ENCODE measurements at places on chromosomes 1 and 21.

- no peak for DNase-seq
Observed at GRCh38 chr1:177913762-177914540, 55.9 kb downstream of the SEC16B start.

DNA sequence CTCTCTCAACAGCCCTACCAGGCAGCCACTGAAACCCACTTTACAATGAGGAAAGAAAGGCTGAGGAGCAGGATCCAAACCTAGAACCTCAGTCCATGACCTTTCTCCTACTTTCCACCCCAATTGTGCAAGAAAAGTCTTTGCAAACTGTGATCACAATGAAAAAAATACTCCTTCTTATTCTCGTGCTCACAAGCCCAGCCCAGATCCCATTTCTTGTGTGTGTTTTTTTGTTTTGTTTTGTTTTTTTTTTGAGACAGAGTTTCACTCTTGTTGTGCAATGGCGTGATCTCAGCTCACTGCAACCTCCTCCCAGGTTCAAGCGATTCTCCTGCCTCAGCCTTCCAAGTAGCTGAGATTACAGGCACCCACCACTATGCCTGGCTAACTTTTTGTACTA is 97.7 kb downstream of the CRYAA start:
- no peak for DNase-seq

DNA sequence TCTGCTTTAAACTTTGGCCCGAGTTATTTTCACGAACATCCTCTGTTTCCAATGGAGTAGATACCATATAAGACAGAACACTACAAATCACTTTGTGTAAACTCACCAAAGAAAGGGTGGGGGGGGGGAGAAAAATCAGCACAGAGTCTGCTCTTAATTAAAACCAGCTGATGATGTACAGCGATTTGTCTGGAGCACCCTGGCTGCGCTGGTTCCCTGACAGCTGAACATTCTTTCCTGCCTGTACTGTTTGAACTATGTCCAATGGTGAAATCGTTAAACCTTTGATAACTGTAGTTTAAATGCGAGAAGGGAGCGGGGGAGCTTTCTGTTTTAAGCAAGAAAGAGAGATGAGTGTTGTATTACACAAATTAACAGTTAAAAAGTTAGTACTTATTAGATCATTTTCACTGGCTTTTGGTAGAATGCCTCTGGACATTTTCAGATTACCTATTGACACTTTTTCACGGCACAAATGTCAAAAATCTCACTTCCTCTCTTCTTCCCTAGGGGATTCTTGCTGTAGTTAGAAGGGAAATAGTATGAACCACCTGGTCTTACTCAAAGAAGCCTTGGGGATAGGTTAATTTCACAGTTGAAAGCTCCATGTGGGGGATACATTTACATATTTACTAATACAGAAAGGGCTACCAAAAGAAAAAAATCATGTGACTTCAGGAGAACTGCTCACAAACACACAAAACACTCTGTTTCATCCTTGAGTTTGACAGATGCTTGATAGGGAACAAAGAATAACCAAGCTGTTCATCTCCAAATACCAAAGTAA is 140.2 kb upstream of the RUNX1 start:
- DNase-seq, result no peak

GRCh38 chr1:54332781-54333585 is 73.2 kb downstream of the SSBP3 start:
- DNase-seq, result no peak

- no peak for DNase-seq
Observed at GRCh38 chr1:45846931-45847330, 43.5 kb downstream of the MAST2 start.

GRCh38 chr1:231387770-231388669 is 34.1 kb downstream of the EGLN1 start:
- no peak for DNase-seq

DNA sequence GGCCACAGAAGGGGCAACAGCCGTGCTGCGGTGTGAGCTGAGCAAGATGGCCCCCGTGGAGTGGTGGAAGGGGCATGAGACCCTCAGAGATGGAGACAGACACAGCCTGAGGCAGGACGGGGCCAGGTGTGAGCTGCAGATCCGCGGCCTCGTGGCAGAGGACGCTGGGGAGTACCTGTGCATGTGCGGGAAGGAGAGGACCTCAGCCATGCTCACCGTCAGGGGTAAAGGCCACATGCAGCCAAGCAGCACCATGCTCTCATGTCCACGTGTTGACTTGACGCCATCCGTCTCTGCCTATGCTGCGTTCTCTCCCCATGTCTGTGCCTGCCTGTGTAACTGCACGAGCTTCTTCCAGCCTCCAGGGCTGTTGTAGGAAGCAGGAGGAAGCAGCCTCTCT is 85.5 kb downstream of the OBSCN start:
- DNase-seq, result no peak

GRCh38 chr1:200528858-200529606 is 91.5 kb downstream of the KIF14 start:
- no peak for DNase-seq

- peak; percentile 17 for DNase-seq
Observed at GRCh38 chr1:112957133-112957812, 1.3 kb upstream of the SLC16A1 start.

DNA sequence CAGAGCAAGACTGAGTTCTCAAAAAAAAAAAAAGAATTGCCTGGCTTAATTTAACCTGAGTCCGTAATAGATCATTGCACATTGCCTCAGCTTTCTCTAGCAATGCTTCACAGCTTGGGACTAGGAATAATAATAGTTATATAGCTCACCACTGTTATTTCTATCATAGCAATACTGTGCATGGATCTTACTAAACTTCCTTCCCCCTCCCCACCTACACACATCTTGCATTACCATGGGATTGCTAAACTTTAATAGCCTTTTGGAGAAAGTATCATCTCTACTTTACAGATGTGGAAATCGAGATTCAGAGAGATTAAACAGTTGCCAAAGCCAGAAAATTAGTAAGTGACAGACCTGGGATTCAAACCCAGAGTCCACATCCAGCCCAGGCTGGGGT is 99.4 kb downstream of the ATP5PO start:
- DNase-seq, result no peak

DNA sequence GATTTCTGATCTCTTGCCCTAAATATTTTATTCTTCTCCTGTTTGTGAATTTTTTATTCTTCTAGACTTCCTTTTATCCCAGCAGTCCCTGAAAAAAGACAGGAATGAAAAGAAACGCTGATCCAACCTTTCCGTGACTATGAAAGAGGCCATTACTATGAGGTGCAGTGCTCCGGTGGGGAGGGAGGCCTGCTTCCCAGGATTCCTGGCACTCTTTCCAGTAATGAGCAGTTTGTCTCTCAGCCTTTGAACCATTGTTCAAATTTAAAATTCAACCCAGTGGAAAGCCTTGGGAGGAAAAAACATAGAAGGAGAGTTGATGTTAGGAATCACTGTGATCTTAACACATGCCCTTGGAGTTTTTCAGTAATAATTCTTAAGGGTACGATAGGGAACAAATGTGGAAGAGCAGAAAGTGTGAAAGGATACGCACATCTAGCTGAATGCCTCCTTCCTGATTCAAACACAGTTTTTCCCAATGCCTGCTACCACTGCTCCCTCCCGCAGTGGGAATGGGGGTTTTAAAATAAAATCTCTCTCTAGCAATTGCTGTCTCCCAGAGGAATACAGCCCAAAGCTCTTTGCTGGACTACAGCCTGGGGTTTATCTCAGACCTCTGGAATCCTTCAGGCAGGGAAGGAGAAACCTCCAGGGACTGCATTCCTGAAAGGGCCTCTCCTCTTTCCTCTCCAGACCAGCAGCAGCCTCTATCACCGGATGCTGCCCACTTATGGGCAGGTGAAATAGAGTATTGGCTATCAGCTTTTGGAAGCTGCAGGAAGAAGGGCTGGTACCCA is 6.1 kb downstream of the IER5 start:
- no peak for DNase-seq

- no peak for DNase-seq
Observed at GRCh38 chr1:54904476-54905048, 17.6 kb upstream of the DHCR24 start.

DNA sequence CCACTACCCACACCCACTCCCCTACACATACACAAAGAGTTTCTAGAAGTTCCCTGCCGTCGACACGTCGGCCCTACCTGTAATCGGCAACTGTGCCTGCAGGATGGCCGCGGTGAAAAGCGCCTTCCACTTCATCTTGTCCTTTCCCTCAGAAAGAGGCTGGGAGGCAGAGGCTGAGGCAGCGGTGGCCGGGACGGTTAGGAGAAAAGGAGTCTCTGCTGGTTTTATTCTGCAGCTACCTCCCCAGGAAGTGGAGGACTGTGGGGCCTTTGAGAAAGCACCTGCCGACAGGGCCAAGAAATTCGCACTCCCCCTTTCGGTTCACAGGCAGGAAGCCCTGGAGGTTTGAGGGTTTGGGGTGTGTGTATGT is at the start of gene CD247:
TSS of gene CD247 (minus strand) at position 199 of the 370 bp plus-strand sequence. CDS start at position 135, 64 bp downstream.
- peak; percentile 67 for DNase-seq

GRCh38 chr1:66401244-66401643 is 132.7 kb upstream of the SGIP1 start:
- no peak for DNase-seq

DNA sequence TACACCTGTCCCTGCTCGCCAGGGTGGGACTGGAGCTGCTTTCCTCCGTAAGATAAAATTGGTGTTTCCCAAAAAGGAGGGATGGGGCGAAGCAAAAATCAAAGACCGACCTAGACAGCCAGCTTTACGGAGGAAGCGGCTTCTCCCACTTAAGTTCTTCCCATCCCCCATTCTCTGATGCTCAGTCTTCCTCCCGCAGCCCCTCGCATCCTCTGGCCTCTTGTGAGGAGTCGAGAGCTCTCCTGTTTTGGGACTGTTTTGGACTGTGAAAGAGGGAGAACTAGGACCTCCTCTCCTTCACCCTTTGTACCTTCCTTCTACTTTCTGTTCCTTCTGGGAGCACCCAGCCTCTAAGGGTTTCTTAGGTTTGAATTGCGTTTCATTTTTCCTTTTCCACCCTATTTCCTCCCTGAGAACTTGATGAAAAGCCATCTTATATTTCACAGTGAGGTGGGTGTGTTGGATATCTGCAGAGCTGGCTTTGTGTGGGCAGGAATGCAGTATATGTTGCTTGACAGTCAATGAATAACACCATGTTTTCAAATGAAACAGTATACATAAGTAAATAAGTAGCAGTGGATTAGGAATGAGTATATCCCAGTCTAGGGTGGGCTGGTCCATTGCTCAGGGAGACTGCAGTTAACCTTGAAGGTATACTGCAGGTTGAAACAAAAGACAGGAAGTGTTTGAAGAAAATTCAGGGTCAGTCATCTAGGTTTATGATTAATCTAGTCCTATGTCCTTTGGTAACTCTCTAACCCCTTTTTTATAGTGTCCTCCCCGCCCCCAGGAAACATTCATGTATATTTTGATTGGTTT is 848 bp downstream of the CTTNBP2NL start:
- no peak for DNase-seq

- no peak for DNase-seq
Observed at GRCh38 chr1:45488666-45489377, 2.1 kb downstream of the TESK2 start.

DNA sequence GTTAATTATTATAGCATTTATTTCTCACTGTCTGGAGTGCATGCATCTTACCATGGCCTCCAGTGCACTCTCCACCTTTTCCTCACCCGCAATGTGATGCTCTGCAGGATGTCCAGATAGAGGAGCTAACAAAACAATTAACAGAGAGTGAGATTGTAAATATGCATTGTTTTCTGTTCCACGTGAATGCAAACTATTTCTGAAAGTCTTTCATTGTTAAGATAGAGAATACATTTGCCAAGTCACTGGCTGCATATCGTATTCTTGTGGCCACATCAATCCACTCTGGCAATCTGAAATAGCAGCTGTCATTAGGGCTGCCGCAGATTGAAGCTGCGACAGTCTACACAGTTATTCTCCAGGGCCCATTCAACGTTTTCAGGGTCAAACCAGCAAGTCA is 143.8 kb downstream of the DUSP10 start:
- DNase-seq, result no peak

DNA sequence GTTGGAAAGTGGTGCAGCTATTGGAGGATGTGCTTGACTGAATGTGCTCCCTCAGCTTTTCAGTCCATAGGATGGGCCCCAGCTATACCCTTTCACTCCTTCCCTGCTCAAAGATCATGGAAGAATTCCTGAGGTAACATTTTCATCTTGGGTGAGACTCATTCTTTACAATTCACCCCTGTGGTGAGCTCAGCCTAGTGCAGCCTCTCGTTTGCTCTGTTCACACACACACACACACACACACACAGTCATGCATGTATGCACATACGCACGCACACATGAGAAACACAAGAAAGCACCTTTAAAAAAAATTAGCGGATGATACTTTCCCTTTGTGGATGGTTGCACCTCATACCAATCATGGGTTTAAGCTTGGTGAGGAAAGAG is 25.8 kb downstream of the CCN1 start:
- DNase-seq, result no peak

DNA sequence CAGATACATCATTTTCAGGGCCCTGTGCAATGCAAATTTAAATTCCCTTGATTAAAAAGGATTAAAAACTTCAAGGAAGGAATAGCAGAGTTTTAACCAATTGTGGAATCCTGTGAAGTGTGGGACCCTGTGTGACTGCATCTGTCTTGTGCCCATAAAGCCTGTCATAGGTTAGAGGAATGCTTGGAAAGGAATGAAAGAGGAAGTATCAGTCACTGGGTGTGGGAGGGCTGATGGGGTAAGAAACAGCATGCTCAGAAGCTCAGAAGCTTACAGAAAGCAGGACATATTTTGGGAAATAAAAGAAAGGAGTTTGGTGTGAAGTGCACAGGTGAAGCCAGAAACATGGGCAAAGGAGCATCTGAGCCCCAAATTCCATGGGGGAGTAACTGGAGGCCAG is 150.8 kb upstream of the ETV3 start:
- DNase-seq, result no peak

DNA sequence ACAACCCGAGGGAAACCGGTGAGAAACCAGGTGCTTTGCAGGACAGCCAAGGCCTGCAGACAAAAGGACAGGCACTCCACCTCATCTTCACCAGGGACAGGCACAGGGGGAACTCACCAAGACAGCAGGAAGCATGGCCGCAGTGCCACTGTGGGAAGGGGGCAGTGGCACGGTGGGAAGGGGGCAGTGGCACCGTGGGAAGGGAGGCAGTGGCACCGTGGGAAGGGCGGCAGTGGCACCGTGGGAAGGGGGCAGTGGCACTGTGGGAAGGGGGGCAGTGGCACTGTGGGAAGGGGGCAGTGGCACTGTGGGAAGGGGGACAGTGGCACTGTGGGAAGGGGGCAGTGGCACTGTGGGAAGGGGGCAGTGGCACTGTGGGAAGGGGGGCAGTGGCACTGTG is 28.4 kb upstream of the LRRC47 start:
- no peak for DNase-seq

GRCh38 chr21:20311234-20311787 is 686.9 kb upstream of the NCAM2 start:
- no peak for DNase-seq

- DNase-seq, result no peak
Observed at GRCh38 chr1:165355977-165356811, at the start of gene LMX1A. Gene LMX1A (minus strand): TSS chr1:165356715. CDS start chr1:165355559, 1,156 bp downstream.

- no peak for DNase-seq
Observed at GRCh38 chr1:27538793-27539192, 48.8 kb upstream of the WASF2 start.

- DNase-seq, result no peak
Observed at GRCh38 chr1:38179483-38179882, 132.9 kb upstream of the POU3F1 start.
